ENCODE measurements at places on chromosomes 13 and 19. TPM values are rescaled to one million over a fixed set of nuclear protein-coding genes. Genes with fewer than 3 reads are reported as not detected.

GRIK5 gene
- 0.08 TPM for total RNA-seq

GRCh38 chr13:73759434-73759833 is 374.8 kb downstream of the KLF12 start:
- no peak for DNase-seq

DNA sequence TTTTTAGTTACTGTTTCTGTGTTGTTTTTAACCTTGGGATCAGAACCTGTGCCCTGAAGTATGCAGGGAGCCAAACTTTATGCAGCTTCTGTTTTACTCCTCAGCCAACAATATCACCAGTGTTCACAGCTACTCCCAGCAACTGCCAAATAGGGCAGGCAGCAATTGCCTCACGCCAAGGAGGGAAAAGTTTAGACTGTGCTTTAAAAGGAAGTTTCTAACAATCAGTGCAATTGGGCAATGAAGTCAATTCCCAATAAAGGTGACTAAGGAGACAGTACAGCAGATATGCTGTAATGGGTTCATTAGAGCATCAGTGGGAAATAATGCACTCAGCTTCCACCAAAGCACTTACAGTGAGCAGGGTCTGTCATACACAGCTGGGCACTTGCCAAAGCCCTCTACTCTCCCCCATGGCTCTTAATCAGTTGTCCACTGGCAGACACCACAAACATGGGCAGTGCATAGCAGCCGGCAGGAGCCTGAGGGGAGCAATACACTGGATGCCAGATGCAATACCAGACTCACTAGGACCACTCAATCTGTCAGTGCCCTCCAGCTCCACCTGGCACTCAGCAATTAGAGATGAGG is 19.3 kb downstream of the ENOX1 start:
- DNase-seq = peak; percentile 45

OR7A5 gene
- total RNA-seq = not detected

ZNF616 gene
- 8.9 TPM for total RNA-seq

CGB8 gene
- not detected for total RNA-seq

SIGLEC12 gene
- not detected for total RNA-seq

DNA sequence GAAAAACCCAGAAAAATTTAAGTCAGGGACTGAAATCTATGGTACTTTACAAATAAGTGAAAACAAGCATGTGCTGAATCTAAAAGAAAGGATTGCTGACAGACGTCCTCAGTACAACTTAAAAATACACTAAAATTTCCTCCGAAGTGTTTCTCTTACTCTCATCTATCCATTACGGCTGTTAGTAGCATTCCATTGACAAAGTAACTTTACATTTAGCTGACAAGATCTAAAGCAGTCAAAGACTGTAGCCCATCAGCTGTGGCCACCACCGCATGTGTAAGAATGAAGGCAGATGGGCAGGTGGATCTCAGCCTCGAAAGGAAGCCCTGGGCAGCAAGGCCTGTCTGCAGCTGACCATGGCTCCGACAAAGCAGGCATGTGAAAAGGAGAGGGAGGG is 59.0 kb downstream of the FLT1 start:
- DNase-seq = no peak

PVR gene
- total RNA-seq = 16.7 TPM

- DNase-seq = no peak
These were observed 118.8 kb upstream of the FRY start for GRCh38 chr13:31912647-31913401.

DNA sequence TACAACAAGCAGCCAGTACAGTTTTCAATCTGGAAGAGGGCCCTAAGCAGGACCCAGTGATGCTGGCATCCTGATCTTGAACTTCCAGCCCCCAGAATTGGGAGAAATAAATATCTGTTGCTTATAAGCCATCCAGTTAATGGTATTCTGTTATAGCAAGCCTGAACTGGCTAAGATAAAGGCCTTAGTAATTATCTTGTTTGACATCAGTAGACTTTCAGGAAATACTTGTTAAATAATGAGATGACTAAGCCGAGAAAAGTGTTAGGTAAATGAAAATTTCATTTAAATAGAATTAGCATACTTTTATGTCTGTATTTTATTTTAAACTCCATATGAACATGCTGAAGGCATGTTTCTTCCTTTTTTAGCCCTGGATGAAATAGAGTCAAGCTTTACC is 188.2 kb downstream of the OLFM4 start:
- no peak for DNase-seq

DNA sequence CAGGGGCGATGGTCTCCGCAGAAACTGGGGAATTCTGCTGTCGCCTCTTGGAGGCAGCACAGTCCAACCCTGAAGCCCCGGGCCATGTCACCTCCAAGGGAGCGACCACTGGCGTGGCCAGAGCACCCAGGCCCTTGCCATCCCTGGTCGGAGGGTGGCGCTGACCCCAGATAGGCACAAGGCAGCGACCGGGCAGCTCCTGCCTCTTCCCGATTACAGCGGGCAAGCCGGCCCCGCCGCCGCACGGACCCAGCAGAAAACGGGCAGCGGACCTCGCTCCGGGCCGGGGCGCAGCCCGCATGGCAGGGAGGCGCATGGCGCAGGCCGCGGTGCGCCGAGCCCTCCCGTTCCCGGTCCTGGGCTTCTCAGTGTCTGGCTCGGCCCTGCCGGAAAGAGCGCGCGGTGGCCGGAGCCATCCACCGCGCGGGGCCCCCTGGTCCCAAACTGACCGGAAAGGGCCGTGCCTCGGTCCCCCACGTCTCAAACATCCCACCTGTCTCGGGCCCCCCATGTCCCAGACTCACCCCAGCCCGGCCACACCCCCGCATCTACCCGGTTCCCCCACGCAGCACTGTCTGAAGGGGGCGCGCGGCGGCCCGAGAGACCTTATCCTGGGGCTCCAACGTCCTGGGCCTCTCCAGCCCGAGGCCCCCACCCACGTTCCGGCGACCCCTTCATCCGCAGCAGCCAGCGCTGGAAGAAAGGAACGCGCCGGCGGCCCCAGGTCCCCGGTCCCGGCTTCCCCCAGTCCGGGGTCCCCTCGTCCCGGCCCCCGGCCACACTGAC is 727 bp downstream of the CERS1 start:
- peak; percentile 24 for DNase-seq

GRCh38 chr13:20682061-20682460 is 21.4 kb upstream of the IL17D start:
- DNase-seq = no peak

- DNase-seq = peak; percentile 64
These were observed 18.5 kb downstream of the KCNRG start for GRCh38 chr13:50033725-50034124.

DNA sequence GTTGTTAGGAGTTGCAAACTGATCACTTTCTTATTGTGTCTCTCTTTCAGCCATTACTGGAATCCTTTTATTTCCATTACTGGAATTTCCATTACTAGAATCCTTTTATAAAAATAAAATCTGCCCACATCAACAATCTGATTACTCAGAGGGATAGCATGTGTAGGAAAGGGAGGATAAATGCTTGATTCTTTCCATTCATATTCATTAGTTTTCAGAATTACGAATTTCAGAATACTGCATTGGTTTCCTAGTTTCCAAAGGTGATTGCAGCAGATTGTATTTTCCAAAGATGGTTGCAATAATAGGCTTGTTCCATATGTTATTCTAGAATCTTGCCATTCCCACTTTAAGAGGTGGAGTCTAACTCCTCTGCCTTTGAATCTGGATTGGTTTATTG is 37.1 kb downstream of the ZNF146 start:
- no peak for DNase-seq
